ENCODE measurements at places on chromosomes 4 and X.

GRCh38 chrX:54180403-54180802, 2.7 kb downstream of the FAM120C start:
- DNase-seq, result no peak

DNA sequence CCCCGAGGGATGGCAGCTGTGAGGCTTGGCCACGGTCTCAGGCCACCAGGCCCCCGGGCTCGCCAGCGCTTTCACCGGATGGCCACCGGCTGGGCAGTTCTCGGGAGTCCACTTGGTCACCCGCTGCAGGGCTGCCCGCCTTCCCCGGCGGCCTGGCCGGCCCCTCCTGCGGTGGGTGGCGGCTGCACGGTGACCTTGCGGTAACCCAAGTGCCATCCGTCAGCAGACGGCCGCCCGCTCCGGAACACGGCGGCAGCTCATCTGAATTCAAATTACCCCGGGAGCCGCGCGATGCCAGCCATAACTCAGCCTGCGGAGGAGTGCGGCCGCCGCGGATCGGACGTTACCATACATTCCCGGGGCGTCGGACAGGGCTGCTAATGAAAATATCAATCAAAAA, 60.7 kb downstream of the FAM53A start:
- no peak for DNase-seq

DNA sequence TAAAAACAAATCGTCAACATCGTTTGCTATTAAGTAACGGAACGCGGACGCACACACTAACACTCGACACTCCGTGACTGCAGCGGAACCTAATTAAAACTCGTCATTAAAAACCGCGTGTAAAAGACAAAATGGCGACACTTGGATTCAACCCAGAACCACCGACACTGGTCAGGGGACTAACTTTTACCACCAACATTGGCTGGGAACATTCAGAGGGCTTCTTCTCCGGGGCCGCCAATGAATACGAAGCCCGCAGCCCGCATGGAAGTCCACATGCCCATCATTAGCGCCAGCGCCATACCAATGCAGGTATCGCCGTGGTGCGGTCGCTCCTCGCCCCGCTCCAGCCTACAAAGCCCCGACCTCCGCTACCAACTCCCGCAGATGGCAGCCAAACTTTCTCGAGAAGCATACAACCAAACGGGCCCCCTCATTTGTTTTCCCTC, 498 bp downstream of the RBMX start:
- DNase-seq, result no peak

GRCh38 chrX:12970691-12971202, 4.2 kb upstream of the TMSB4X start:
- no peak for DNase-seq

GRCh38 chrX:38697461-38697860, 103.8 kb upstream of the MID1IP1 start:
- no peak for DNase-seq

GRCh38 chr4:108926061-108926460, 163.2 kb upstream of the ETNPPL start:
- DNase-seq, result no peak

GRCh38 chrX:94600077-94600476, 926.1 kb downstream of the FAM133A start:
- DNase-seq, result no peak

DNA sequence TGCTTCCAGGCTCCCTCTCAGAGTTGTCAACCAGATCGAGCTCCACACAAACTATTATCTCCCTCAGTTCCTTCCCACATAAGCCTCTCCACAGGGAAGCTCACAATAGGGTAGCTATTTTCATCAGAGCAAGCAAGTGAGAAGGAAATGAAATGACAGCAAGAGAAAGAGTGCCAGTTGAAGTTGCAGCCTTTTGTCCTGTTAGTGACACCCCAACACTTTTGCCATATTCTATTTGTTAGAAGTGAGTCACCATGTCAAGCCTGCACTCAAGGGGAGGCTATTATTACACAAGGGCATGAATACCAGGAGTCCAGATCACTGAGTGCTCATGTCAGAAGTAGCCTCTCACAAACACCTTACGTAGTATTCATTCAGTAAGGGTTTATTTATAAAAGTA, 266.3 kb upstream of the NOCT start:
- DNase-seq, result no peak

DNA sequence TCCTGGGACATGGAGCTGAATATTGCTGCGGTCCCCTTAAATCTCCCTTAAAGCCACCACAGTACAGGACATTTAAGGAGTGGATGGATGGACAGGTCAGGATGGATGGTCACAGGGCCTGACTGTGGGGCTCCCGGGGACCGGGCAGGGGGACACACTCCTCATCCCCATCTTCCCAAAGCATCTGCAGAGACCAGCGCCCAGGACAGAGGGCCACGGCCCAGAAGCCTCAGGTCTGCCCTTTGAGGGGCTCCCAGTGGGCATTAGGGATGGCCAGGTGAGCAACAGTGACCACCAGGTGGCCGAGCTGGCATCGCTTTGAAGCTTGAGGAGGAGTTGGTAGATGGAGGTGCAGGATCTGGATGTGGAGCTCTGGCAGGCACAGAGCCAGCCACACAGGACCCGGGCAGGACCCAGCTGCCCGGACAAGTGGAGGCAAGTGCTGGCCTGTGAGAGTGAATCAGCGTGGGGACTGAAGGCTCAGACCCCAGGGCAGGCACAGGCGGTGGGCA, 51.4 kb downstream of the ABLIM2 start:
- DNase-seq, result no peak

DNA sequence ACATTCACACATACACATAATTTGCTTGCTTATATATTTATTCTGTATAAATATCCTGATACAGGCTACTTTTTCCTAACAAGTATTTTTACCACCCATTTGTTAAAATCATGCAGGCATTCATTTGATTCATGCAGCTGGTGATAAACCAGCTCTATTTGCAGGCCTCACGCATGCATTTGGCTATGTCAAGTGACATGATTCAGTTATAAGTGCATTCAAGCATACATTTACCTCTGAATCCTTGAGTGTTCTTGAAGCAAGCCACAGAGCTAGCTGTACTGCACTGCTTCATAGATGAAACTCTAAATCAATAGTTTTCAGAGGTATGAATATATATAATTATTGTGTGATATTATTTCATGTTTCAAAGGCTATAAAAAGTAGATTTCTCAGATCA, 544.0 kb upstream of the AGA start:
- DNase-seq, result no peak

DNA sequence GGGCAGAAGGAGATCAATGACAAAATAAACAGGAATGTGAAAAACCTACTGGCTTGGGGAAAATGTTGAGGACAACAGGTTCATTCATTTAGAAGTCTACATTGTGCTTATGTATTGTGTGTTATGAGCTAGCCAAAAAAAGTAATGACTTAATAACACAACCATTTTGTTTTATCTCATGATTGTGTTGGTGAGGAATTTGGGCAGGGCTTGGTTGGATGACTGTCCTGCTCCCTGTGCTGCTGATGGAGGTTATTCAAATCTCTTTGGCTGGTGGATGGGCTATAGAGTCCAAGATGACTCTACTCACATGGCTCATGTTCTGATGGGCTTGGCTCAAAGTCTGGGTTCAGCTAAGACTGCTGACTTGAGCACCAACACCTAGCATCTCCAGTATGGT, 116.3 kb downstream of the HS3ST1 start:
- no peak for DNase-seq

DNA sequence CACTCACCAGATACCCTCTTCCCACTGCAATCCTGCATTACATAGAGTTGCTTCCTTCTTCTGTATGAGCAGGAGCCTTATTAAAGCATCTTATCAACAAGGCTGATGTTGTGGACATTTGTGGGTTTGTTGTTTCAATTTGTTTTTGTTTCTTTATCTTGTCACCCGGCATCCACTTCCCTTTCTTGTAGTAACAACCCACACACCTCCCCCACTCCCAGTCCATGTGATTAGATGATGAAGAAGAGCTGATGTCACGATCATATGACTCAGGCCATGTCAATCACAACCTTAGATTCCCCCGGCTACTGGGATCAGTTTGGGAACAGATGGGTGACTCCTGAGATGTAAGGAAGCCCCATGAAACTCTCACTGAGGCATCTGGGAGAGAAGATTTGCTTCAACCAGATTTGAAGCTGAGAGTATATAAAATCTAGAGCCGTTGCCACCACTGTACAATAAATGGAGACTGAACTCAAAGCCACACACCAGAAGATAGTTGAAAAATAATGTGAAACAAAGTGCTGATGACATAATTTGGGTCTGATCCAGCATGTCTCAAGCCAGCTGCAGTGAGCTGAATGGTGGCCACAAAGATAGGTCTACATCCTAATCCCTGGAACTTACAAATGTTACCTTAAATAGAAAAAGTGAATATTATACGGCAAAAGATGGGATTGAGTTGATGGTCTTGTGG, 34.1 kb upstream of the SRD5A3 start:
- no peak for DNase-seq

- DNase-seq, result no peak
Observed at GRCh38 chr4:8777320-8778196, 94.1 kb downstream of the HMX1 start.

DNA sequence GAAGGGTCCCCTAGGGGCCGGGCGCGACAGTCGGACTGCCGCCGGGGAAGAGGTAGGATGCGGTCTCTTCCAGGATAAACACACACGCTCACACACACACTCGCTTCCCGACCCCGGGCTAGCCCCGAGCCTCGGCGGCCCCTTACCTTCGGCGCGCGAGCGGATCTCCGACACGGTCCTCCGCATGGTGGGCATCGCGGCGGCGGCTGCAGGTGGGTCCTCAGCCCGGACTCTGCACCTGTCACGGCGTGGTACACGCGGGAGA, 294 bp downstream of the ATP8A1 start:
- no peak for DNase-seq

DNA sequence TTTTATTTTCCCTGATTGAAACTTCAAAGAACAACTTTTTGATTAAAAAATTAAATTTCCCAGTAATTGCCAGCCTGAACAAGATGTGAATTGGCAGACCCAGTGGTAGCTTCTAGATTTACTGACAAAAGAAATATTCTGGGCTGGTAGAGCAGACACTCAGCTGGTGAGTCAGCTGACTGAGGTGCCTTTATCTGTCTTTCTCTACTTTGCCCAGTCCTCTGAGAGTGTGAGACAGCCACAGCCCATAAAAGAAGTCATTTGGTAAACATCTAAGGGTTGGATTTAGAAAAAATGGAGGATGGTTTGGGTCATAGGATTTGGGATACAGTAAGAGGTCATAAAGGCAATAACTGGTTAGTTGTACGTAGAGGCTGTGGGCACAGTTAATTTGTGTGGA, 54.5 kb downstream of the CCSER1 start:
- no peak for DNase-seq

DNA sequence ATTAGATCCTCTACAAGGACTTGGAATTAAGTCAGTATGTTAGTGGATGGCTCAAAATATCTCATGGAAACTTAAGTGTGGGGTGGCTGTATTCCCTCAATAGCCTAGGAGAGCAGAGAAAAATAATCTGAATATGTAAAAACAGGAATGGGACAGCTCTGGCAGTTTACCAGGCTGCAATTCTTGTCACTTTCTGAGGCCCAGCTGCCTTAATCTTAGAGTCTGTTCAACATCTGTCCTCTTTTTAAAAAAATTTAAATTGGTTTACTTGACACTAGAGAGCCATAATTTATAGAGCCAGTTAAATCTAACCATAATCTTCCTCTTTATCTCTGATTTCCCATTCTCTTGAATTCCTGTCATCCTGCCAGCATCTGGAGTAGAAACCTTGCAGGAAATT, 109.2 kb upstream of the CXCL13 start:
- no peak for DNase-seq

GRCh38 chrX:131626681-131627296, 82.9 kb downstream of the OR13H1 start:
- DNase-seq, result no peak

DNA sequence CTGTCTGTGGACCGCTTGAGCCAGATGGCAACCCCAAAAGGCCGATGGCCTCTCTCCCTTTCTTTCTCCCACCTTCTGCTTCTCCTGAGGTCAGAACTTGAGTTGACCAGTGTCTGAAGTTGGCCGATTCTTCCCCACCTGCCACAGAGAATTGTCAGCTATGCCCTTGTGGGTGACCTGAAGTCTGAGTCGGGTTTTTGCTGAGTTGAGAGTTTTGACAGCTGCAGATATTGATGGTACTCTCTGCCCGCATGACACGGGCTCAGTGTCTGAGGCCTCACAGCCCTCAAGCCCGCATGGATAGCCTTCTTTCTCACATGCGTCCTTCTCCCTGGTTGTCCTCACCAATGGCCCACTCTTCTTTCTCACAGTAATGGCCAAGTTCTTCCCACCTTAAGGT, 111.0 kb downstream of the EFNB1 start:
- no peak for DNase-seq

DNA sequence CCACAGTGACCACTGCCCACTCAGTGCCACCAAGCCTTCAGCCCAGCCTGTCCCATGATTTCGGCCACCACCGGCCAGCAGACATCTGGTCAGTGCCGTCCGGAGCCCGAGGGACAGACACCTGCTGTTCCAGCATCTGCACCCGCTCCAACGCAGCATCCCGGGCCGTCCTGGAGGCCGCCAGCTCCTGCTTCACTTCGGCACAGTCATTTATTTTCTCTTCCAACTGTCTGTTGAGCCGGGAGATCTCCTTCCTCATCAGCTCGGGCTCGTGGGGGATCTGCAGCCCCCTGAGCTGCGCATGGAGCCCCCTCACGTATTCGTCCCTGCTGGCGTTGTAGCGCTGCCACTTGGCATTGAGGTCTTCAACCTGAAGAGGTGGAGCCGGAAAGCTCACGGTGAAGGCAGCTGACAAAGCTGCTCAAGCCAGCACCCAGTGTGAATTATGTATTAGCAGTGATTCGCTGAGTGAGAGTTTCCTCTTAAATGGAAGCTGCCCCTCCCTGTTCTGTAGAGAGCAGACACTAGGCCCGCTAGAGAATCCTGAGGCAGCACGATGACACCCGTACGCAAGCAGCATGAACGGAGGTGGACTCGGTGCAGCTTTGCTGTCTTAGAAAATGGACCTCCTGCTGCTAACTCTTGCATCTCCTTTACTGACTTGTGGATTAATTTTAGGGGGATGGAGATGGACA, 11.4 kb downstream of the TNIP2 start:
- DNase-seq, result no peak

- no peak for DNase-seq
Observed at GRCh38 chr4:128286474-128287058, 1.0 kb downstream of the PGRMC2 start.

DNA sequence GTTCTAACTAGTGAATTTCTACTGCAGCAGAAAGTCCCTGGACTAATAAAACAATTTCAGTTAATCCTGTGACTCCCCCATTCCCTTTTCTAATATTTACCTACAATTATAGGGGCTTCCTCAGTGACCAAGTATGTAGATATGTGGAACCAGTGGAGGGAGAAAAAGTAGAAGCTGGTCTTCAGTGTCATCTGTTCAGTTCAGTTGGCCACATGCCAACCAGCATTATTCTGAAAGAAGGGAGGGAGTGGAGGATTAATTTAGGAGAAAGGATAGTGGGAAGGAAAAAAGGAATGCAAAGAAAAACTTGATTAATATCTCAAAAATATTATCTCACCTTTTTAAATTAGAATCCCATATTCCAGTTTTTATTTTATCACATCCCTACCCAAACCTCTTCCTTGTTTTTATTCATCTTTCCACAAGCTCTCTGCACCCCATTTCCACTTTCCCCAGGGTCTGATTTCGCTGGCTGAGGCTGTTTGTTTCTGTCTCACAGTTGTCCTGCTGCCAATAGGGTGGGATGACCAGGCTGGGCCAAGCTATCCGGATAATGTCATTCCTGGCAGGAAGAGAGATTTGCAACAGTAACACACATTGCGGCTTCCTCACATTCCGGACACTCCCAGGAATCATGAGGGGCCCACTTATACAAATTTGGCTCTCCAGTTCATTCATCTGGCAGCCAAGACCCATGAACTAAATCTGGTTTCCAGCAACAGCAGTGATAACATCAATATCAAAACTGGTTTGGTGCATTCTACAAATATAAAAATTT, 24.6 kb upstream of the ANTXR2 start:
- no peak for DNase-seq

All from cortex of kidney (tissue), 1 donor.